ENCODE measurements at places on chromosomes 4 and X. TPM values are rescaled to one million over a fixed set of nuclear protein-coding genes. Genes with fewer than 3 reads are reported as not detected.

The NUP54 gene
- total RNA-seq: 49.2 TPM

The MAGEA8 gene
- not detected for total RNA-seq

The CNGA2 gene
- total RNA-seq: not detected

The HELT gene
- total RNA-seq: not detected

The IDH3G gene
- 54.2 TPM for total RNA-seq

The ART3 gene
- total RNA-seq: under 0.01 TPM

The ATOH1 gene
- total RNA-seq: not detected

Data from endothelial cell of coronary artery (primary cell).